Left colon (tissue), 2 donors: ENCODE measurements at places on chromosomes 11 and 22. TPM values are rescaled to one million over a fixed set of nuclear protein-coding genes. Genes with fewer than 3 reads are reported as not detected.

The OR52E8 gene
- not detected for total RNA-seq

The MS4A15 gene
- not detected for total RNA-seq

The CDC45 gene
- 7.0 TPM for total RNA-seq

DNA sequence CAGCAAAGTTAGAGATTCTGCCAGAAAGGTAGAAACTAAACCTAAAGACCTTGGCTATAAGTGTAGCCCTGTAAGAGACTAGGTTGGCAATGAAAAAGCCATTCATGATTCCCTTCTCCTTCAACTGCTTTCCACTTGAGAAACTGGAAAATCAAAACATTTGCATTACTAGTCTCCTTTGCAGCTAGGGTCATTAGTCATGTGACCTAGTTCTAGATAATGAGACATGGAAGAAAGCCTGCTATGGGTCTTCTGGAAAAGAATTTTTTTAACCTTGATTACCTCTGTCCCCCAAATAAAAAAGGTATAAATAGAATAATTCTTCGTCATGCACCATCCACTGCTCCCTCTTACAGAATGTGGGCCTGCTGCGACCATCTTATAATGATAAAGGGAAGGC lies 80.1 kb downstream of the SOX6 start:
- no peak for DNase-seq

GRCh38 chr11:3825473-3826154 lies 15.1 kb downstream of the RHOG start:
- DNase-seq: no peak

- no peak for DNase-seq
Observed at GRCh38 chr11:130157101-130157500, 2.5 kb upstream of the ST14 start.
